Activated T-cell treated with anti-CD3 and anti-CD28 coated beads for 48 hours (primary cell): ENCODE measurements at places on chromosomes 7 and 10.

DNA sequence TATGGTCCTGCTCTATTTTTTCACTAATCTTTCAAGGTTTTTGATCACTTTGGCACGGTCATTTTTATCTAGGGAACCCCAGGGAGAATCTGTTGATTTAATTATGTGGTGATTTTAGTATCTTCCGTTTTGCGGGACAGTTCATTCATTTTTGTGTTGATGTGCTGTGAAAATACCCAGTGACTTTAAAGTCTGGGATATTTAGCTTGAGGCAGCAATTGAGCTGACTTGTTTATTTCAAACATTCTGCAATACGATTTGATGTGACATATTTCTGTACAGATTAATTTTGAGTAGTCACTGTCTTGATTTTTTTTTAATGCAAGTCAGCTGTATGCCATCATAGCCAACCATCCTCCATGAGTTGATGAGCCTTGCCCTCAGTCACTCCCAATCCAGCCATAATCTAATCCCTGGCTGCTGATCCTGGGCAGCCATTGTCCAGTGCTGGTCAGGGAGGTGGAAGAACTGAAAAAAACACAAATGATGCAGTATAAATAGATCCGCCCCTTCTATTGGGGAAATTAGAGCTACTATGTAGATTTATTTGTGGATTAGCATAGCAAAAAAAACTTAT lies 183.4 kb downstream of the CCSER2 start:
- no peak for DNase-seq

- DNase-seq = peak; percentile 57
Observed at GRCh38 chr10:119542988-119543813, 682 bp upstream of the RGS10 start.

DNA sequence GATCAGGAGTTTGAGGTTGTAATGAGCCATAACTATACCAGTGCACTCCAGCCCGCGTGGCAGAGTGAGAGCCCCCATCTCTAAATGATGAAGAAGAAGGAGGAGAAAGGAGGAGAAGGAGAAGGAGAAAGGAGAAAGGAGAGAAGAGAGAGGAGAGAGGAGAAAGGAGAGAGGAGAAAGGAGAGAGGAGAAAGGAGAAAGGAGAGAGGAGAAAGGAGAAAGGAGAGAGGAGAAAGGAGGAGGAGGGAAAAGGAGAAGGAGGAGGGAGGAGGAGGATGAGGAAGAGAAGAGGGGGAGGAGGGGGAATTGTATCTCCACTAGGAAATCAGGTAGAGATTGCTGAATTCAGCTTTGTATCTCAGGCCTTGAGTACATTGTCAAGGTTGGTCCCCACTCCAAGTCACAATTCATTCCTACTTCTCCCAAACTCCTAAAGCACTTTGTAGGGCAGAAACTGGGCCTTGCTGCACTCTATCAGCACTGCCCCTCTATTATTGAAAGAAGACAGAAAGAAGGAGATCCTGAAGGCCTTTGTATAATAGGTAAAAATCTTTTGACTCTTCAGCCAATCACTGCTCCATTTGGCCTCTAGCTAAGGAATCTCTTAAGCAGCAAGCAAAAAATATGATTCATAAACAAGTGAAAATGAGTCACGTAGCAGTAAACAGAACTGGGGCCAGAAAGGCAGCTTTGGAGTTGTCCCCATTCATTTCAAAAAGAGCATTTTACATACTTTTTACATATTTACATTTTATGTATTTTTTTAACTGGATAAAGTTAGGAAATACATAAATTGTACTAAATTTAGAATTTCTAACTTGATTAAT lies 178.0 kb downstream of the IMMP2L start:
- no peak for DNase-seq

- no peak for DNase-seq
Observed at GRCh38 chr10:100923580-100923979, 10.8 kb downstream of the SLF2 start.

DNA sequence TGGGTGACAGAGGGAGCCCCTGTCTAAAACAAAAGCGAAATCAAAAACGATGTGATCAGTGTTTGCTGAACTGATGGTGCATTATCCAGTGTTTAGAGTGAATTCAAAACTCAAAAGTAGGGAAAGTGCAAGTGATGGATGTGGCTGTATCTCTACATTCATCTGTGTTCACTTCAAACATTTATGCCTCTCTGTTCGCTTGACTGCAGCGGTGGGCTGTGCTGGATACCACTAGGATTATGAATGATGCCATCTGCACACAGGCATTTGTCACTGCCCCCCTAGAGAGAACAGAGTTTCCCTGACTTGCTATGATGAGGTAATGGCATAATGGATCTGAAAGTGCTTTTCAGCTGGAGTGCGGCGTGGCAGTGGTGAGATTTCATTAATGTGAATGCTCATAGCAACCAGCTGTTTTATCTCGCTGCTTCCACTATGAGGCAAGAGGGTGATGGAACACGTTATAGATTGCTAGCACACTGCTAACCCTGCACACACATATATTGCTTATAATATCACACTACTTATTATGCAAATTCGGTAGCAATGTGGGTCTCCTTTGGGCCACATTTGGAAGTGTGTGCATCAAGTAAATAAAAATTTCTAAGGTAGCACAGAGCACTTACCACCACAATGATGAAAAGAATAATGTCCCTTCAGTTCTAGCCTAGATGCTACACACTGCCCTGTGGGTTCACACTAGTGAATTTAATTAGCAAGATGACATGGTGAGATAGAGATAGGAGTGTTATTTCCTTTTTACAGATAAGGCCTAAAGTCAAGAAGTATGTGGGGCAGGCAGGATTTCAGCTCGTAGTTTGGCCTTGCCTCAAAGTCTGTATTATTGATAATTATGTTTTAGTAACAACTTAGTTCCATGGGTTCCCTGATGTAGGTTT lies 164.7 kb downstream of the CAMK1D start:
- DNase-seq = no peak

DNA sequence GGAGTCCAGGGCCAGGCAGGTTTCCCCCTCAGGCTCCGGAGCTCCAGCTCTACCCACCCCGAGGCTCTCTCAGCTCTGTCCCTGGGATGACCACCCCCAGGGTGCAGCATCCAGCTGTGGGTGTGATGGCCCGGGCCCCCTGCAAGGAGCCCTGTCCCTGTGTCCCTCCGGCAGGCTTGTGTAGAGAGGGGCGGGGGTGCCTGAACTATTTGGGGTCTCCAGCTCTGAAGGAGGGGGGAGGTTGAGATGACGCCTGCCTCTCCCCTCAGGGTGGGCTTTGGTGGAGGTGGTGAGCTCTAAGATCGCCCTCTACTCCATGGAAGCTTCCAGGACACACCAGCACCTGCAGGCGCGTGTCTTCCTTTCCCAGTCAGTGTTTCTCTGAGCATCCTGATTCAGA lies 39.4 kb downstream of the ADRA2A start:
- DNase-seq = no peak

DNA sequence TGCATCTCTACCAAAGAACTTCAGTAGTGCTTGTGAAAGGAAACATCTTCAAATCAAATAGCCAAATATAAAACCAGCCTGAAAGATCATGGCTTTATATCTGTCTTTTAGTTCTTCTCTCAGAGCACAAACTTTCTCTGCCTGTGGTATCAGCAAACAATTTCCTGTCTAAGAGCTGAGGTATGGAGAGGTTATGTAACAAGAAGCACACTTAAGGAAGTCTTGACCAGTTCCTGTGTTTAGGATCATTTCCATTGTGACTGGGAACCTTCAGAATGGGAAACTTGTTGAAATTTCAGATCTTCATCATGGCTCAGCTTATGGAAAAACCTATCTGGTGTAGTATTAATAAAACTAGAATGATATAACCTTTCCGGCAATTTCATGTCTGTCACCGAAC lies 148.8 kb downstream of the MBL2 start:
- no peak for DNase-seq

GRCh38 chr7:115252461-115252860 lies 330.6 kb downstream of the MDFIC start:
- no peak for DNase-seq

DNA sequence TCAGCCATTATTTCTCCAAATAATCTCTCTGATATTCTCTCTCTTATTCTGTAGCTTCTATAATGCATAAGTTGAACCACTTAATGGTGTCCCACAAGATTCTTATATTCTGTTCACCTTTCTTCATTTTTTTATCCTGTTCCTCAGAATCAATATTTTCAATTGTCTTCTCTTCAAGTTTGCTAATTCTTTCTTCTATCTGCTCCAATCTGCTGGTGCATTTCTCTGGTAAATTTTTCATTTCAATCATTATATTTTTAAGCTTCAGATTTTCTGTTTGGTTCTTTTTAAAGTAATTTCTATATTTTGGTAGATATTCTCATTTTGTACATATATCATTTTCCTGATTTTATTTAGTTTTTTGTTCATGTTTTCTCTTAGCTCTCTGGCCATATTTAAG lies 272.6 kb downstream of the ZEB1 start:
- no peak for DNase-seq

- DNase-seq = no peak
Observed at GRCh38 chr10:100735337-100736143, 9.8 kb upstream of the PAX2 start.

DNA sequence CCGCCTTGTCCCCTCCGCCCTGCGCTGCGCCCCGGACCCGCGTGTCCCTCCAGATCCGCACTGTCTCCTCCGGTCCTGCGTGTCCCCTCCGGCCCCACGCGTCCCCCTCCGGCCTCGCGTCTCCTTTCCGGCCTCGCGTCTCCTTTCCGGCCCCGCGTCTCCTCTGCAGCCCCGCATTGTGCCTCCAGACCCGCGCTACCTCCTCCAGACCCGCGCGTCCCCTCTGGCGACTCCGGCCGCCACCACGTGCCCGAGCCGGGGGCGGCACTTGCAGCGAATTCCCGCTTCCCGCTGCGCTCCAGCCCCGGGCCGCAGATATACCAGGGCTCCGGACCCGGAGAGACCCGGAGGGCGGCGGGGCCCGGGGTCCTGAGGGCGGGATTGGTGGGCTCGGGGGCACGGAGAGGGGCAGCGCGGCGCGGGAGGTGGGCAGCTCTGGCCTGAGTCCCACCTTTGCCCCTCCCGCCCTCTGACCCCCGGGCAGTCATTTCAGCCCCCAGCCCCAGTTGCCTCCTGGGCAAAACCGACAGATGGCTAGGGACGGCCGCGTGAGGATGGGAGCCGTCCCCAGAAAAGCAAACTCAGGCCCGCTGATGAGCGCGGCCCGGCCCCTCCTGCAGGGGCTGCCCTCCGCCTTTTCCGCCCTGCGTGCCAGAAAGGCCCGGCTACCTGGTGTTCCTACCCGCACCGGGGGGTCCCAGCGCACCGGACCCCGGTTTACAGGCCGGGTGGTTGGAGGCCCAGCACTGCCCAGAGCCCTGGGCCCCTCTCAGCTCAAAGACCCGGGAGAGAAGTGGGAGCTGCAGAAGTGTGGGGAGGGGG lies 56.5 kb downstream of the RBM17 start:
- no peak for DNase-seq

GRCh38 chr7:156515911-156516790 lies 124.4 kb upstream of the RNF32 start:
- no peak for DNase-seq

GRCh38 chr10:3124412-3125175 lies 48.0 kb downstream of the PITRM1 start:
- no peak for DNase-seq

DNA sequence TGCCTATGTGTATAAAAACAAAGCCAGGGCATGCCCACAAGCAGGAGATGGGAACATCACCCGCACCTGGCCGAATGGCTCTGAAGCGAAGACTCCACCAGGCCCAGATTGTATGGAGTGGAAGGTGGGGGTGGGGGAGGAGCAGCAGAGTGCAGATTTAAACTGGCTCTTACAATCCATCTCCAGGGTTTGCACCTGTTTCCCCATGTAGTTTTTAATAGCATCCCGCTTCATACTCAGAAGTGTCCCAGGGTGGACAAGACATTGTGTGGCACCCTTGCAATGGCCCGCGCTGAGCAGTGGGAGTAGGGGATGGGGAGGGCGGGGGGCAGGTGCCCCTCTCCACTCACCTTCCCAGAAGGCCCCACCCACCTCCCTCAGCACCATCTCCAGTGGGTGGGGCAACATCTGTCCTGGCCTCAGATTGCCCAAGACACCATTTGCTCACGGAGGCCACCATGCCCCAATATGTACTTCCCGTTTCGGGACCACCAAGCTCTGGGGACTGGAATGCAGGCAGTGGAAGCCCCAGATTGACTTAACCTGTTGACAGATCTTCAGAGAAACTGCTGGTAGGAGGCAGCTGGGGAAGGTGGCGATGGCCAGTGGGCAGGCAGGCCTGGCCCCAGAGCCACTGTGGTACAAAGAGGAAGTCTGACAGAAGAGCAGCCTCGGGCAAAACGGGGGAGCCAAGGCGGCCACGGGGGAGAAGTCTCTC lies 23.0 kb downstream of the VSIR start:
- DNase-seq = no peak

DNA sequence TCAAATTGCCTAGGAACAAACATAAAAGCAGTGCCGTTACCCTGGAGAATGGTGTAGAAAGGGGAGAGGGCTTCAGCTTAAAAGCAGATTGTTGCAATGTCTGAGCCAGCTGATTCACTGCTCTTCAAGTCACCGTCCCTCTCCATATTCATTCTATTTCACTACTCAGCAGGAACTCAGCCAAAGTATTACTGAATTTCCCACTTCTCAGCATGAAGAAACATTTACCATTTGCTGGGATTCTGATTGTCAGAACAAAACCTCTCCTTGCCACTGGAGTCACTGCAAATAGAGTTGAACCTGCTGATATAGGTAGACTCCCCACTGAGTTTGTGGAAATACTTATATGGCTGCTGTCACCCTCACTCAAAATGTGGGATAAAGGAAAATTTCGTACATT lies 71.7 kb downstream of the PPP1R17 start:
- DNase-seq = no peak

- DNase-seq = no peak
Observed at GRCh38 chr10:119536508-119537025, 6.0 kb downstream of the RGS10 start.

GRCh38 chr10:126880926-126881325 lies 24.3 kb upstream of the DOCK1 start:
- DNase-seq = no peak

DNA sequence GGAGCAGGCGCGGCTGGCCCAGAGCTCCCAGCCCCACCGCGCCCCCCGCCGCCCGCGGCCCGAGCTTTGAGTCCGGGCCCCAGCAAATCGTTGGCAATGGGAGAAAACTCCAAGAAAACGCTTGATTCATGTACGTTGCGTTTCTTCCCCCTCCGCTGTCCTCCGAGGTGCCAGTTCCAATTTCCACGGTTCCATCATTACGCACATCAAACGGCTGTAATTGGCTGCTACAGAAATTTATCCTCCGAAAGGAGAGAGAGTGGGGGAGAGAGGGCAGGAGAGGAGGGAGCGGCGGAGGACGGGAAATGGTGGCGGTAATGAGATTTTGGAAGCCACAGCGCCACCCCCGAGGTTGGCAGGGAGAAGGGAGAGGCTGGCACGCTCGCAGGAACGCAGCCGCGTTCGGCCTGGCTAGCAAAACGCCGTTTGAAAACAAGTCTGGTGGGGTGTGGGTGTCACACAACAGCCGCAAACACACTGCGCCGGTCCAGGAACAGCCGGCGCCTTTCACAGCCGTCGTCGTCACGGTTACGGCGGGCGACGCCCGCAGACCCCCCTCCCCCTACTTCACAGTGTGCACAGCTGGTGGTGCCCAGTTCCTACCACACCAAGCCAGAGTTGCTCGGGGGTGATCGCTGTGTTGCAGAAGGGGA lies 57.5 kb downstream of the UNCX start:
- peak; percentile 6 for DNase-seq
